ENCODE measurements at places on chromosomes 1 and 21. TPM values are rescaled to one million over a fixed set of nuclear protein-coding genes. Genes with fewer than 3 reads are reported as not detected.

SH2D1B gene
- total RNA-seq = 0.15 TPM

PTPN22 gene
- total RNA-seq = 34.4 TPM

- peaks cover 5% of the 10 kb centered on the region for H3K27me3 ChIP-seq
- H3K4me3 ChIP-seq = no peak overlapping the region
- no peak overlapping the region for H3K27ac ChIP-seq
Measured at GRCh38 chr1:17156108-17156507, 36.9 kb upstream of the PADI2 start.

AJAP1 gene
- total RNA-seq = not detected
